ENCODE measurements at places on chromosomes 4 and X.

DNA sequence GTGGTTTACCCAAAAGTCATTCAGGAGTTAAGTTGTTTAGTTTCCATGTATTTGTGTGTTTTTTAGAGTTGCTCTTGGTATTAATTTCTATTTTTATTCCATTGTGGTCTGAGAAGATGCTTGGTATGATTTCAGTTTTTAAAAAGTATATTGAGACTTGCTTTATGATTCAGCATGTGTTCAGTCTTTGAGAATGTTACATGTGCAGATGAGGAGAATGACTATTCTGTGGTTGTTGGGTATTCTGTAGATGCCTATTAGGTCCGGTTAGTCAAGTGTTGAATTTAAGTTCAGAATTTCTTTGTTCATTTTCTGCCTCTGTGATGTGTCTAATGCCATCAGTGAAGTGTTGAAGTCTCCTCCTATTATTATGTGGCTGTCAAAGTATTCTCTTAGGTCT lies 249.4 kb downstream of the ARHGAP10 start:
- DNase-seq: no peak

DNA sequence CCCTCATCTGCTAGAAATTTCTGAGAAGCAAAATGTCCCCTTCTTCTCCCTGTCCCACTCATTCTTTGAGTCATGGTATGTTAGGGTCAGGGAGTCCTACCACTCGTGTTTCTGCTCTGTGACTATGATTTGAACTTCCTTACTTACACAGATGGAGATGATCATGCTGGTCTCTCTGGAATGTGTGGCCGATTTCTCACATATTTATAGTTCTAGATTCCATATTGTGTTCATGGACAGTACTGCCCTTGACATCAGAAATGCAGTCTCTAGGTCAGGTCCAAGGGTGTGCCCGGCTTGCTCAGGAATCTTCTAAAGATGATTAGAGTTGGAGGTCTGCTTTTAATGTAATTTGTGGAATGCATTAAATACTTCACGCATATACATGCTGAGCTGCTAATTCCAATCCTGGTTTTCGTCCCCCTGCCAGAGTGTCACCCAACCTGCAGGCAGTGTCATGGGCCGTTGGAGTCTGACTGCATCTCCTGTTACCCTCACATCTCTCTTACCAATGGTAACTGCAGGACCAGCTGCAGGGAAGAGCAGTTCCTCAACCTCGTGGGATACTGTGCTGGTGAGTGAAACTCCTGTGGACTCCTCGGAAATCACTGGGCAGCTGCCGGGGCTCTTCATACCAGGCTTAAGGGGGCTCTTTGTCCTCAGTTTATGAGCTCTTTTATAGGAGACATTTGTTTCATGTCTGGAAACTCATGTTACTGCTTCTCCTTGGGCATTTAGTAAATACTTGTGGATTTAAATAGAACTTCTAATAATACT lies 214.1 kb upstream of the ANXA3 start:
- no peak for DNase-seq

GRCh38 chrX:150258463-150259430 lies 104.4 kb upstream of the MAMLD1 start:
- no peak for DNase-seq

DNA sequence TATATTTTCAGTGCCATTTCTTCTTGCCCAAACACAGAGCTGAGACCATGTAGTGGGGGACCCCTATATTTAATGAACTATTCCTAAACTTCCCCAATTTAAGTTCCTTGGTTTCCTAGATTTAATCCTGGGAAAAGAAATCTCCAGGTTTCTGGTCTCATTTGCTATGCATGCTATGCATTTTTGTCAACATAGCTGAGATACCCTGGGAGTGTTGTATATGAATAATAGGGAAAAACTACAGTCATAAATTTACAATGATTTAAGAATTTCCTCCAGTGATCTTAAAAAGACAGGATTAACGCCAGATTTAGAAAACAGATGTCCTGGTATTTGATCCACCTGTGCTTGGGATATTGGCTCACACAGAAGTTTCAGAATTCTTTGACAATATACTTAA lies 136.8 kb upstream of the RAPGEF2 start:
- DNase-seq: no peak

DNA sequence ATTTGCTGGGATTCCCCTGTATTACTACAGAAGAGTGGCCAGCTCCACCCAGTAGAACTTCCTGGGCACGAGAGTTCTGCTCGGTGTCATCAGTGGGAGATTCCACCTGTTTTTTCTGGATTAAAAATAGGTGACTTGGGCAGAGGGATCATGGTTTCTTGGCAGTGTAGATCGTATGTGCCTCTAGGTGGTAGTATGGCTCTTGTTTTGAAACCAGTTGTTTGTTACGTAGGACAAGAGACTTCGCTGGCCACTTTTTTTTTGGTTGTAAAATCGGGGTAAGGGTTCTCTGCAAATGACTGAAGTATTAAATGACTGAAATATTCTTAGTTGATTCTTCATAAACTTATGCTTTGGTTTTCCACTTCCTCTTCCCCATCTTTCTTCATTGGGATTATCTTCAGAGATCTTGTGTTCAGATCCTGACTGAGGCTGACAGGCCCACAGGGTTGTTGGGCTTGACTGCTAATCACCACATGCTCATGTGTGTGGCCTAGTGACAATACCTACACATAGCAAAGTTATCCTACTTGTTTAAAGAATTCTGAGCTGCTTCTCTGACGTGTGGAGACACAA lies 43.8 kb upstream of the WDR1 start:
- no peak for DNase-seq

DNA sequence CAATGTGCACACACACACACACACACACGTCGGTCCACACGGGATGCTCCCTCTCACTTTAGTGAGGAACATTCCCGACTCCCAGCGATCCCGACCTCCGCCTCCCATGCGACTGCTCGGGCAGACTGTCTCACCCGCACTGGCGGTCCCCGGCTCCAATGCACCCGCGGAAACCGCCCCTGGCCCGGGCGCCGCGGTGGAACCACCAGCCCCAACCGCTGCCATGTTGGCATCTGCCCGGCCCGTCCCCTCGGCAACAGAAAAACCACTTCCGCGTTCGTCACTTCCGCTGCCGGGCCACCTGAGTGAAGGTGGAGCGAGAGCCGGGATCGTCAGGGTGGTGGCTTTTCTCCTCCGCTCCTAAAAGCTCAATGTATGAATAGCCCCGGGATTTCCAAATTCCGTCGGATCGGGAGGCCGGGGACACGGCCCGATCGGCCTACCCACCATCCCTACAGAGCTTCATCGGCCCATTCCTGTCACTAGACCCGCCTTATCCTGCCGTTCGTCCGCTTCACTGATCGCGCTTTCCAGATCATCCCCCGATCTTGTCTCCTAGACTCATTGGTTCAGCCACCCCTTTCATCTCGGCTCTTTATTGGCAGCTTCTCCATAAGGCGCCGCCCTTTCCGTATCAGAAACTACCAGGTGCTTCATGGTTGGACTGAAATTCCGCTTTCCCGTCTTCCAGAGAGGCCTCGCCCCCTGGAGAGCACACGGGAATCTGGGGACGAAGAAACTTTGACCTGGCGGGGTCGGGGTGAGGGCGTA lies at the start of gene SLC35A2:
Gene SLC35A2, minus strand, starts transcription at position 235 of the 771 bp plus-strand sequence. Its CDS starts 10 bp downstream, at position 225.
- DNase-seq: peak; percentile 83

DNA sequence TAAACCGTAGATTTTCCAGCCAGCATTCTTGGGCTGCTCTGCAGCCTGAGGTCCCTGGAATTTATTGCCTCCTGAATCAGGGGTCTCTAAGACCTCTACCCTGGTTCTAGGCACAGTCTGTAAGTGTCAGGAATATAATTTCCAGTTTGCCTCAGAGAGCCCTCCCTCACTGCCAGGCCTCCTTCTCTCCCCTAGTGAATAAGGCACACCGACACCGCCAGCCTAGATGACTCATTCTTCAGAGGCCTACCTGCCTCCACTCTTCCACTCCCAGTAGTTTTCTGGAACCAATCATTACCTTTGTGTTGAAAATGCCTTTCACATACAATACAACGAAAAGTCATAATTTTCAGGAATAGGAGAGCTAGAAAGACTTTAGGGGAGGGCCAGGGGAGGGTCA lies 50.3 kb upstream of the ARHGEF9 start:
- DNase-seq: no peak

DNA sequence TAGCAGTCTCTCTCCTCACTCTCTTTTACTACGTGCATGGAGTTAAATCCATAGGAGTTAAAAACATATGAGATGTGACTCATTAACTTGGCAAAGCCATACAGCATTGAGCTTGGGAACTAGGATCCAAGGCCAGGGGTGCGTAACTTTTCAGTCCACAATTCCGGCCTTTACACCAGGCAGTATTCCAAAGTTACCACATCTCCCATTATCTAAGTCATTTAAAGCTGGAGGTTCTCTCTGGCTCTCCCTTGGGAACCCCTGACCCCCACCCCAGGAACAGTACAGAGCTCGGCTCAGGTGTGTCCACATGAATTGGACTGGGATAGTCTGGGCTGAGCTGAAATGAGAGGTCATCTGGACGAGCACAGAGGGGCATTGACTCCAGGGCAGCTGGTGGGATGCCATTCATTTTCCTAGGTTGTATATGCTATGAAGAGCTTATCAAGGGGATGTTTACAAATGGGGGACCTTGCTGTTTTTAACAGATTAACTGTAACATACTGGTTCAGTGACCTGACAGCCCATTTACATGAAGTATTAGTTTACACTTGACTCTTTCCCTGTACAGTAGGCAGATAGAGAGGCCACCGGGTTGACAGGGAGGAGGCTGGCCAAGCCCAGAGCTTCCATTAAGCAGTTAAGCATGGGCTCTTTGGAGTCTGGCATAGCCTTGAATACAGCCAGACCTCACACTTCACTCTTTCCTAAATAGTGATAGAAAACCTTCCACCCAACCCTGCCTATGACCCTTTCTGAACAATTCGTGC lies 128.8 kb downstream of the RAB28 start:
- DNase-seq: no peak

- no peak for DNase-seq
Measured at GRCh38 chr4:147299205-147299604, 181.7 kb upstream of the EDNRA start.

GRCh38 chrX:153408871-153409351 lies 2.4 kb upstream of the ZFP92 start:
- DNase-seq: no peak

DNA sequence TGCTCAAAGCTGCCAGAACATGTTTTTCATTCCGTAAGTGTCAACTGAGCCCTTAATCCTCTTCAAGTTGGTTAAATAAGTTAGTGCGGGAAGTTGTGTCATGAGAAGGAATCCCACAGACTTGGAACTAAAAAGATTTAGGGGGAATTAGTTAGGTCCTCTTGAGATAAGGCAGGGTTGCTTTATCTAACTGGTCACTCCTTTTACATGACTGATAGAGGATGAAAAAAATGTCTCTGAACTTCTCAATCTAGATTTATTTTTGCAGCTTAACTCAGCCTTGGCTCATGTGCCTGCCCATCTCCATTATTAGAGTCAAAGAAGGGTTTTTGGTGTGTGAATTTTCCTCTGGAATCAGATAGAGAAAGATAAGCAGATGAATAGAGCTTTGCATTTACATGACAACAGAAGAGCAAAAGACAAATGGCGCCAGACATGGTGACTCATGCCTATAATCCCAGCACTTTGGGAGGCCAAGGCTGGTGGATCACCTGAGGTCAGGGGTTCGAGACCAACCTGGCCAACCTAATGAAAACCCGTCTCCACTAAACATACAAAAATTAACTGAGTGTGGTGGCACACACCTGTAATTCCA lies 882.9 kb downstream of the RPA4 start:
- no peak for DNase-seq

GRCh38 chr4:41512596-41512995 lies 25.4 kb upstream of the LIMCH1 start:
- DNase-seq: no peak

DNA sequence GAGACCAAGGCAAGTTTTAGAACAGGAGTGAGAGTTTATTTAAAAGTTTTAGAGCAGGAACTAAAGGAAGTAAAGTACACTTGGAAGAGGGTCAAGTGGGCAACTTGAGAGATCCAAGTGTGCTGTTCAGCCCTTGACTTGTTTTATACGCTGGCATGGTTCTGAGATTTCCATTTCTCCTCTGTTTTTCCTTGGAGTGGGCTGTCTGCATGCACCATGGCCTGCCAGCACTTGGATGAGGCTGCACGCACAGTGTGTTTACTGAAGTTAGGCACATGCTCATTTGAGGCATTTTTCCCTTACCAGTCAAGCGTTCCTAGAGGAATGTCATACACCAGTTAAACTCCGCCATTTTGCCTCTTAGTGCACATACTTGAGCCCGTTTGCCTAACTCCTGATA lies 8.7 kb upstream of the ZNF674 start:
- DNase-seq: no peak
